ENCODE measurements at places on chromosomes 11 and 22. TPM values are rescaled to one million over a fixed set of nuclear protein-coding genes. Genes with fewer than 3 reads are reported as not detected.

Gene SLC15A3
- total RNA-seq, result 3.4 TPM

Gene C11orf91
- total RNA-seq, result not detected

Gene MUC5AC
- total RNA-seq, result not detected

Gene MMP8
- total RNA-seq, result not detected

Gene XKR3
- total RNA-seq, result not detected

Gene VPREB1
- not detected for total RNA-seq

Gene IGLL5
- 12.3 TPM for total RNA-seq

Gene MMP20
- not detected for total RNA-seq

Gene ZNF214
- total RNA-seq, result not detected

Gene ADM2
- 4.0 TPM for total RNA-seq

Gene SAA1
- not detected for total RNA-seq

Gene VSTM5
- total RNA-seq, result not detected

Gene PLEKHB1
- 67.7 TPM for total RNA-seq

Gene GLB1L2
- 1.9 TPM for total RNA-seq

Gene ART1
- not detected for total RNA-seq

Gene MS4A7
- 3.5 TPM for total RNA-seq

Gene RNF121
- total RNA-seq, result 32.0 TPM

Gene SCUBE2
- 0.92 TPM for total RNA-seq

Gene SYCE3
- not detected for total RNA-seq

Gene TIRAP
- total RNA-seq, result 12.9 TPM

Gene TRIM3
- 12.7 TPM for total RNA-seq

Gene ABCG4
- not detected for total RNA-seq

Gene ADORA2A
- 43.7 TPM for total RNA-seq

Gene MAPK12
- total RNA-seq, result 1.9 TPM

Gene CASP5
- 2.9 TPM for total RNA-seq

Gene GNG3
- total RNA-seq, result not detected

Gene DSCAML1
- total RNA-seq, result 0.57 TPM

Gene ABCC8
- total RNA-seq, result not detected

Gene SESN3
- 77.5 TPM for total RNA-seq

Gene FKBP2
- total RNA-seq, result 20.3 TPM

Gene ARL2
- total RNA-seq, result 22.6 TPM

Gene OR10W1
- total RNA-seq, result not detected

Gene REXO2
- 56.0 TPM for total RNA-seq

Gene SHISA8
- total RNA-seq, result 0.34 TPM

Gene OR52H1
- total RNA-seq, result 0.48 TPM

Gene TSGA10IP
- total RNA-seq, result not detected

Gene SCN2B
- total RNA-seq, result not detected

Data from naive thymus-derived CD4-positive, alpha-beta T cell (primary cell).